ENCODE measurements at places on chromosomes 11 and 22.

GRCh38 chr22:18110954-18111758 is 547 bp downstream of the TUBA8 start:
- DNase-seq = no peak

- DNase-seq = no peak
Measured at GRCh38 chr11:83725269-83725560, 439.0 kb upstream of the CCDC90B start.

DNA sequence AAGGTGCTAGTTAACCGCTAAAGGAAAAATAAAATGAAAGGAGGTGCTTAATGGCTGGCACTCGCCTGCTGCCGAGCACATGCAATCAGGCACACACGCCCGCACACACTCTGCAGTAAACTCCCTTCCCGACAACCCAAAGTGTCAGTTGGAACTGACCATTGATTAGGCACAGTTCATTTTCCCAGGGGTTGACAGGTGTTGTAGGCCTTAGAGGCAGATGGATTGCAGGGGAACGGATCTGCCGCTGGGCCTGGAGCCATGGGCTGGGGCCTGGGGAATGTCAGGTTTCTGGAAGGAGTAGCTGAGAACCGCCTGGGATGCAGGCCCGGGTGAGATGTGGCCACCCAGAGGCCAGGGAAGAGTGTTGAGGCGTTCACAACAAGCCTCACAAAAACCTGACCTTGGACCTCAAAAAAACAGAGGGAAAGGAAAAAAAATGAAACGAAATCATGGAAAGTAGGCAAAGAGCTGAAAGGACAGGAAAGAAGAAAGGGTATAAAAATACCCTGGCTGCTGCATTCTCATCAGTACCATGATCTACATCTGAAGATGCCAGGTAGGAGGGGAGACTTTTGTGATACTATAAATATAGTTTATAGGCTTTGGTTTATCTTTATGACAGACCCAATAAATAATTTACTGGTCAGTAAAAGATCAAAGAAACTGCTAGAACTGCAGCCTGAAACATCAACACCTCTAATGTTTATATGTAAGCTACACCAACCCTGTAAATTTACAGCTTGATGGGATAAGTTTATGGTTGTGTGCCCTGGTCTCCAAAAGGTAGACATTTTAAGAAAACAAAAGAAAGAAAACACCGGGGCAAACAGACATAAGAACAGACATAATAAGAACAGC is 313.4 kb downstream of the BUD13 start:
- DNase-seq = no peak

GRCh38 chr22:44460287-44460686 is 37.7 kb downstream of the RTL6 start:
- no peak for DNase-seq

DNA sequence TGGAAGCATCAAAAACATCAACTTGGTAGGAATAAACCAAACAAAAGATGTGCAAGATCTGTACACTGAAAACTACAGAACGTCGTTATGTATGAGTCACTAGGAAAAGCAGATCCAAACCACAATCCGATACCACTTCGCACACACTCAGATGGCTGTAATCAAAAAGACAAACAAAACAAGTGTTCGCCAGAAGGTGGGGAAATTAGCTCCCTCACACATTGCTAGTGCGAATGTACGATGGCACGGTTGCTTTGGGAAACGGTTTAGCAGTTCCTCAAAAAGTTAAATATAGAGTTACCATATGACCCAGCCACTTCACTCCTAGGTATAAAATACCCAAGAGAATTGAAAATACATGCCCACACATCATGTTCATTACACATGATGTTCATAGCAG is 14.8 kb upstream of the CARD10 start:
- no peak for DNase-seq

DNA sequence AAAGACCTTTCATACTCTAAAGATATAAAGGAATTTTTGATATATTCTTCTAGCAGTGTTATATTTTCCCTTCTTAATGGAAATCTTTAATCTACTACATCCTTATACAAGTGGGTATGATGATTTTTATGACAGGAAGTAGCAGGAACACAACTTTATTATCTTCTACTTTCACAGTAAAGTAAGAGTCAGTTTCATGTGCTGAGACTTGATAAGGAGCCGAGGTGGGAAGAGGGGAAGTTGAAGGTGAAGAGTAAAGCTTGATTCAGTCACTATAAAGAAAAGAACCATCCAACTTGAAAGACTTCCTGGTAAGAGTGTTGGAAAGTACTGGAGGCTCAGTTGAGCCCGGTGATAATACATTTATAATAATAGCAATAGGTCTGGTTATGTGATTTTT is 82.1 kb upstream of the PTH start:
- no peak for DNase-seq

GRCh38 chr11:8204025-8204424 is 35.2 kb upstream of the RIC3 start:
- DNase-seq = no peak

GRCh38 chr11:66346476-66347424 is 679 bp downstream of the B4GAT1 start:
- no peak for DNase-seq

- no peak for DNase-seq
Measured at GRCh38 chr11:62446091-62446490, 27.3 kb downstream of the SCGB1A1 start.

DNA sequence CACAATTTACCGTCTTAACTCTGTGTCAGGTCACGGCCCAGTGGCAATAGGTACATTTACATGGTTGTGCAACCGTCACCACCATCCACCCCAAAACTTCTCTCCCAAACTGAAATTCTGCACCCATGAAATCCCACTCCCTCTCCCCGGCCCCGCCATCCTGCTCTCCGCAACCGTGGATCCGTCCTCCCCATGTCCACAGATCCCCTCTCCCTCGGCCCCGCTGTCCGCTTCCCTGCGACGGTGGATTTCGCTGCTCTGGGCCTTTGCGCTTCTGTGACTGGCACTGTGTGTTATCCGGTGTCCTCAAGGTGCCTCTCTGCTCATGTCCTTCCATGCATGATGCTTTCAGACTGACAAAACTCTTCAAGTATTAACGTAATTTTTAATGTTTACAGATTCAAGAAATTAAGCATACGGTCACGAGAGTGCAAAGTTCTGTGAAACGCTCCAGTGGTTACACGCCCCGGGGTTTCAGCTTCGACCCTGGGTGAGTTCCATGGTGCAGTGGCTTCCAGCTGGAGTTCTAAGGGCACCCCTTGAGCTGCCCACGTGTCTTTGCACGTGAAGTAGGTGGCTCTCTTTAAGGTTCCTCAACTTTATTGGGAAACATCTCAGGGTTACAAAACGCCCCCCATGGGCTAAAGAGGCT is 76.4 kb downstream of the KCNQ1 start:
- DNase-seq = no peak

GRCh38 chr11:69859275-69859934 is 40.2 kb upstream of the FGF3 start:
- no peak for DNase-seq

DNA sequence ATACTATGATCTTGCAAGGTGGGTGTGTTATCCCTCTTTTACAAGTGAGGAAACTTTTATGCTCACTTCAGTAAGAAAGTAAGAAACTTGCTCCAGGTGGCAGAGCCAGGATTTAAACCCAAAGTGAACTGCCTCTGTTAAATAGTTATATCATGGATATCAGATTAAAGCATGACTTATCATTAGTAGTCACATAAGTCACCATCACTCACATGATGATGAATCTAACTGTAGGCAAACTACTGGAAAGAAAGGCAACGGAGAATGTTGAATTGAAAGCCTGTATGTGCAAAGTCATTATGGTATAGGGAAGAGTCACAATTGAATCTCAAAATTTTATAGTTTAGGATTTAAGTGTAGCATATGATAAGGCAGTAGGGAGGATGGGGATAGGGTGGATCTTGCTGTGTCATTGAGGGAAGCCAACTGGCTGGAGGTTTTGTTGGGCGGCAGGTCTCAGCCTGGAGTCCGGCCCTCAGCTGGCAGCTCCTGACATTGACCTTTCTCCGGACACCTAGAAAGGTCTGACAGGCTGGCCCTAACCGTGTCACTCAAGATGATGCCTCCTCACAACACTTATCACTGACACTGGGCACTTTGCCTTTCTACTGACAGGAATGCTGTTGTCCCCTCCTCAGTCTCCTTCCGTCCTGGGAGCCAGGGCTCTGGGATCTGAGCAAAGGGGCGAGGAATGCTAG is 98.3 kb downstream of the EMSY start:
- DNase-seq = no peak

- no peak for DNase-seq
Measured at GRCh38 chr11:109794501-109794900, 298.7 kb upstream of the ZC3H12C start.

DNA sequence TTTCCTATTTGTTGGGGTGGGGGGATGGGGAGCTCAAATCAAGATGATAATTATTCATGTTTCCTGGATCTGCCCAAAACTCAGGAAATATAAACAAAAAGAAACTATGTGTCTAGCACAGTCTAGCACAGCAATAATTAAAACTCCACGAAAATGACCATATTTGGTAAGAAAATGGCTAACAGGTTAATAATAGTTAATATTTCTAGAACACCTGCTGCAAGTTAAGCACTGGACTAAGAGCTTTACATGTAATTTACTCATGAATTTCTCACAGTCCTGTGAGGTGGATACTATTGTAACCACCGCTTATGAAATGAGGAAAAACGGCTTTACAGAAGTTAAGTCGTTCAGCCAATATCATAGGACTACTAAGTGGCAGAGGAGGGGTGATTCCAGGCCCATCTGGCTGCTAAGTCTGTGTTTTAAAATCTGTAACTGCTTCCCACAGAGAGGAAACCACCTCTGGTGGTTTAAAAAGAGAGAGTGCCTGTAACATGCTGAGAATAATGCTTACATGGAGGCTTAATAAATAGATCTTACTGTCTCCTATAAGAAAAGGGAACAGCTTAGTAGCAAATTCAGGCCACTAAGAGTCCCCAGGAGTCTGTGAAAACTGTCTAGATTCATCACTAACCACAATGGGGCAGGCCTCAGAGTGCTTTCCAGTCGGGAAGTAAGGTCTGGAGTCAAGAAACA is 11.0 kb upstream of the AMOTL1 start:
- DNase-seq = no peak

GRCh38 chr22:21713428-21714058 is 22.1 kb downstream of the YPEL1 start:
- DNase-seq = no peak
